Skin of body (tissue), 3 donors: ENCODE measurements at places on chromosomes 4 and X. TPM values are rescaled to one million over a fixed set of nuclear protein-coding genes. Genes with fewer than 3 reads are reported as not detected.

DNA sequence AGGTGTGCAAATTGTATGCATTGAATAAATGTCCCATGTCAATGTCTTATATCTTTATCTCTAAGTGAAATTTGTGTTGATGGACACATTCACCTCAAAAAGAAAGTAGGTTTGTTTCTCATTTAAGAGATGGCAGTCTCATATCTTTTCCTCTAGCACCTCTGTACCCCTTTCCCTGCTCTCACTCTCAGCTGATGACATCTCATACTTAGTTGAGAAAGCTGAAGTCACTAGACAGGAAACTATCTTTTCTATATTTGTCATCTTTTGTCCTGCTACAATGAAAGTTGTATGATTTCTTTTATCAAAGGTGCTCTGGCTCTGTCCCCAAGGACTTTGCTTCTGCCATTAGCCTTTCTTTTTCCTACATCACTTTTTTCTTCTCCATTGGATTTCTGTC lies 84.0 kb upstream of the GRPR start:
- DNase-seq: no peak

- no peak for DNase-seq
These were observed 281.0 kb downstream of the RAB28 start for GRCh38 chr4:13203101-13203500.

- DNase-seq: no peak
These were observed 113.0 kb upstream of the TLR3 start for GRCh38 chr4:185955826-185956543.

GRCh38 chrX:42247241-42247640 lies 323.9 kb upstream of the CASK start:
- DNase-seq: no peak

DNA sequence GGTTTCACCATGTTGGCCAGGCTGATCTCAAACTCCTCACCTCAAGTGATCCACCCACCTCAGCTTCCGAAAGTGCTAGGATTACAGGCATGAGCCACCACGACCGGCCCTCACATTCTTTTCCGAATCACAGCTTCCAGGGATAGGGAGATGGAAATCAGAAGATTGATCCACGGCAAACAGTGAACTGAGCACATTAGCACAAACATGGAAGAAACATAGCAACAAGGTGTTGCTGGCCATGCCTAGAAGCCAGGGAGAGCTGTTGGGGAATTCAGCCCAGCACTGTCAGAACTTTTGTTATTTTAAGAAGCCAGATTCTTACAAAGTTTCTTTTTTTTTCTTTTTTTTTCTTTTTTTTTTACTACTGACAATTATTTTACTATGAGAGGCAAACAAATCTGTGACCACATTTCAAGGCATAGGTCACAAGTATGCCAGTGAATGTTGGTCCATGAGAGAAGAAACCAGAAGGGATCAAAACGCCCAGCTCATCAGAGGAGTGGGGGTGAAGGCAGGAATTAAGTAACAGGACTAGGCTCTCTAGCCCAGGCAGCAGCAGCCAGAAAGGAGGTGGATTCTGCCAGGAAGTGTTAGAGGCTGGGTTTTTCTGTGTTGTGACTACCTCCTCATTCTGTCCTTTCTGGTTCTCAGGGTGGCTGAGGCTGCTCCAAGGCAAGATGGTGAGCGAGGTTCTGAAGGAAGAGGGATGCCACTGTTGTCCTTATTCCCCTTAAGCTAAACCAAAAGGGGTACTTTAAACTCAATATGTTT lies 44.1 kb downstream of the TEC start:
- no peak for DNase-seq

GRCh38 chr4:138488533-138488932 lies 246.4 kb upstream of the SLC7A11 start:
- DNase-seq: no peak

- DNase-seq: no peak
These were observed 803.9 kb upstream of the PCDH10 start for GRCh38 chr4:132344924-132345828.

GRCh38 chr4:6885953-6886557 lies 23.6 kb upstream of the TBC1D14 start:
- DNase-seq: no peak

- peak; percentile 2 for DNase-seq
These were observed 653 bp downstream of the PLA2G12A start for GRCh38 chr4:109729117-109729717.

DNA sequence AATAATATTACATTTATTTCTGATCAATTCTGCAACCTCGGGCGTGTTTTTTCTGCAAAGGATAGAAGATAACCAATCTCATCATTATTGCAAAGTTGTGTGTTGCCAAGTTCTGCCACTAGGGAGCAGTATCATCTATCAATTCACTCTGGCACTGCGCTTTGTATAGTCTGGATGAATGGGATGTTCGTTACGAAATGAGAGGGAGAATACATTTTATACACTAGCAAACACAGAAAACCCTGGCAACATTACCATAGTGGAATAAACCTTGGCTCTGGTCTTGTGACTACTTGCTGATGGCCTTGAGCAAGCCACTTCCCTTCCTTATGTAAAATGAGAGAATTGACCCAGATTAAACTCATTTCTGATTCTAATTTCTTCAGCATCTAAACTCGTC lies 97.5 kb upstream of the ZNF518B start:
- DNase-seq: peak; percentile 78

DNA sequence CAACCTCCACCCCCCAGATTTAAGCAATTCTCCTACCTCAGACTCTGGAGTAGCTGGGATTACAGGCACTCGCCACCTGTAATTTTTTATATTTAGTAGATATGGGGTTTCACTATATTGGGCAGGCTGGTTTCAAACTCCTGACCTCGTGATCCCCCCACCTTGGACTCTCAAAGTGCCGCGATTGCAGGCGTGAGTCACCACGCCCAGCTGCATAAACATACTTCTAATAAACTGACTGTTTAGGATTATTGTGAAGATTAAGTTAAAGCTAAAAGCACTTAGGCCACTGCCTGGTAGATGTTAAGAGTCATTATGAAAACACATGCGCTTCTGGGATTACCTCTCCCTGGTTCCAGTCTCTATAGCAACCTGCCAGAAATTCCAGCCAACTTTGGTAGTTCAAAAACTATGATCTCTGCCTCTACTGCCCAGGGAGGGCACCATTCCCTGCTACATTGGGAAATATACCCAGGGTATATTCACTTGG lies 30.2 kb upstream of the GRIA3 start:
- no peak for DNase-seq

Gene SHOX
- total RNA-seq: not detected

Gene PAGE4
- total RNA-seq: not detected

Gene CYP2U1
- total RNA-seq: 5.9 TPM

Gene PNMA3
- 0.69 TPM for total RNA-seq

Gene TMPRSS11A
- total RNA-seq: 0.10 TPM

Gene ARX
- total RNA-seq: 0.10 TPM

Gene TMEM156
- 0.20 TPM for total RNA-seq

Gene BEX1
- total RNA-seq: 0.30 TPM

Gene MID1
- total RNA-seq: 21.9 TPM

Gene MAP3K15
- 0.49 TPM for total RNA-seq
